ENCODE measurements at places on chromosomes 11 and 22. TPM values are rescaled to one million over a fixed set of nuclear protein-coding genes. Genes with fewer than 3 reads are reported as not detected.

The PACSIN3 gene
- 0.82 TPM for total RNA-seq

The GRAMD1B gene
- 49.1 TPM for total RNA-seq

The TXN2 gene
- total RNA-seq = 119 TPM

The LGR4 gene
- not detected for total RNA-seq

The CTSW gene
- total RNA-seq = 1.5 TPM

All from GM12878 (cell line).